Epithelial cell of esophagus (primary cell): ENCODE measurements at places on chromosomes 3 and 15.

DNA sequence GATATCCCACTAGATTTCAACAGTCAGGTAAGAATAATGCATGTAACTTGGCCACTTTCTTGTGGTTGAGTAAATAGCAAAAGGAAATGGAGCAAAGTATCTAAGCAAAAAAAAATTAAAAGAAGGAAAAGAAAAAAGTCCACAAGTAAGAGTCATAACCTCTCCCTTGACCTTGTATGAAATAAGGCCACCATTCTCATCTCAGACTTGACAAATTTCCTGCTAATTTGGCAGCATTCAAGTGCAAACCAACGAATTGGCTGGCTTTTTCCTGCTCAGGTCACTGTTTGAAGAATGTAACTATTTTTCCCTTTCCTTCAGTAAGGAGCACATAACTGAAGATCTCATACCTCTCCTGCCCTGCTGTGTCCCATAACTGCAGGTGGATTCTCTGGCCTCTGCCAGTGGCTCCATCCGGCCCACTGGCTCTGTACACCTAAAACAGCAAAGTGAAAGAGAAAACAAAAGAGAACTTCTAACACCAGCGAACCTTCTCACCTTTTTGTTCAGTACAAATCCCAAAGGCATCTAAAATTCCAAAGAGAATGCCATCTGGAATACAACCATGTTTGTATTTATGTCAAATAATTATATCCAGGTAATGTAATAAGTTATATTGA is 33.4 kb upstream of the RSL24D1 start:
- no peak for DNase-seq

- DNase-seq = no peak
Measured at GRCh38 chr3:187932530-187932929, 187.3 kb upstream of the BCL6 start.

DNA sequence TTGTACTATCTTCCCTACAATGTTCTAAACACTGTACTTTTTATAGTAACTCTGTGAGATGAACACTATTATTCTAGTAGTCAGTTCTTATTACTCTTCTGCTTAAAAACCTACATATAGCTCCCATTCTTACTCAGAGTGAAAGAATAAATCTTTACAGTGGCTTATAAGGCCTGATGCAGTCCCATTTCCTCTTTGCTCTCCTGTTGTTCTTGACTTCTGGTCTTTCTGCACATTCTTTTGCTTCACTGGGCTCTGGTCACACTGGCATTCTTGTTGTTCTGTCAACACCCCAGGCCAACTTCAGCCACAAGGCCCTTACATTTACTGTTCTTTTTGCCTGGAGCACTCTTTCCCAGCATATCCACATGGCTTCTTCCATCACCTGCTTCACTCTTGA is 58.2 kb upstream of the TP63 start:
- no peak for DNase-seq

GRCh38 chr3:64228110-64228509 is 2.8 kb upstream of the PRICKLE2 start:
- no peak for DNase-seq

DNA sequence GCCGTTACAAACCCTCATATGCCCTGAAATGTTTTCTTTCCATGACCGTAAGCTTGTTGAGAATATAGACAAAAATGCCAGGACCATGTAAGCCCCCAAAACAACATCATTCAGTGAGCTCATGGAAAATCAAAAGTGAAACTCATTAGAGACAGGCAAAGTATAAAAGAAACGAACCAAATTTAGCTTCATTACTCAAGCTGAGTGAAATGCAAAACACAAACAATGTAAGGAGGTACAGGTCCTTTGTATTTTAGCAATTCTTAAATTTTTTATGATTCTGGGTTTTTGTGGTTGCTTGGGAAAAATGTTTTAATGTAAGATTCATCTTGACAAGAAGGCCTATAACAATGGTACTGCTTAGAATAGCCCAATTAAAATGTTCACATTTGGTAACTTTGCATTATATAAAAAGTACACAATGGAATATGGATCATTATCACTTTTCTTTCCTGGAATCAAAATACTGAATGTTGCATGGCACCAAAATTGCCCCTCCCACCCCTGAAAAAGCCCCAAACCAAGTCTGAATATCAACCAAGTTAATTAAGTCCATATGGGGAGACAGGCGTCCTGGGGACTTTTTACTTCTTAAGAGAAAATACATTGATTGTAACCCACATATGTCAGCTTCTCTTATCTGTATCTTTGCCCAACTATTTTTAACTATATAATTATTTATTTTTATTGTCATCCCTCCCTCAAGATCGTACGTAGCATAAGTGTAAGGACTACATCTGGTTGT is 247.7 kb upstream of the CDIN1 start:
- DNase-seq = no peak

GRCh38 chr3:115099986-115100571 is 47.0 kb downstream of the ZBTB20 start:
- peak; percentile 36 for DNase-seq

- peak; percentile 73 for DNase-seq
Measured at GRCh38 chr15:56496635-56497034, 31.7 kb upstream of the MNS1 start.

- peak; percentile 76 for DNase-seq
Measured at GRCh38 chr3:24185738-24186384, 240.8 kb downstream of the NR1D2 start.

GRCh38 chr3:109478614-109479013 is 141.3 kb upstream of the DPPA4 start:
- DNase-seq = no peak

- DNase-seq = no peak
Measured at GRCh38 chr3:43273416-43273815, 12.9 kb upstream of the SNRK start.

DNA sequence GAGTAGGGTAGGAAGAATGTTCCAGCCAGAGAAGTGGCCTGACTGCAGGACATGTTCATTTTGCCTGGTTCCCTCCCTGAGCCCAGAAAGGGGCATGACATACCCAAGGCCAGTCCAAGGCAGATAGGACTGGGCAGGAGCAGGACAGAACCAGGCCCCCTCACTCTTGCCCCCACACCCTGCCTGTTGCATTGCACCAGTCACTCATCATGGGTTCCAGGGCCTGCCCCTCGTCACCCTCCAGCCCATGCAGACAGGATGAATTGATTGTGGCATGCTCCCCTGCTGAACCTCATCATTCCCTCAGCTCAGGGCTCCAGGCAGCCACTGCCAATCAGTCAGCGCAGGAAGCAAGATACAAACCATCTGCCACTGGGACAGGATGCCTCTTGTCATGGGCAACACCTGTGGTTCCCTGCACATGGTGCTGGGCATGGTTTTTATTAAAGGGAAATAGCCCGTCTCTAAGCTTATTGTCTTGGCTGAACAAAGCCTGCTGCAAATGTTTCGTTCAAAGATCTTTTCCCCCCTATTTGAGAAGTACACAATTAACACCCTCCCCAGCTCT is 48.9 kb downstream of the RASGRF1 start:
- no peak for DNase-seq

GRCh38 chr3:111106993-111107661 is 35.5 kb downstream of the NECTIN3 start:
- no peak for DNase-seq

DNA sequence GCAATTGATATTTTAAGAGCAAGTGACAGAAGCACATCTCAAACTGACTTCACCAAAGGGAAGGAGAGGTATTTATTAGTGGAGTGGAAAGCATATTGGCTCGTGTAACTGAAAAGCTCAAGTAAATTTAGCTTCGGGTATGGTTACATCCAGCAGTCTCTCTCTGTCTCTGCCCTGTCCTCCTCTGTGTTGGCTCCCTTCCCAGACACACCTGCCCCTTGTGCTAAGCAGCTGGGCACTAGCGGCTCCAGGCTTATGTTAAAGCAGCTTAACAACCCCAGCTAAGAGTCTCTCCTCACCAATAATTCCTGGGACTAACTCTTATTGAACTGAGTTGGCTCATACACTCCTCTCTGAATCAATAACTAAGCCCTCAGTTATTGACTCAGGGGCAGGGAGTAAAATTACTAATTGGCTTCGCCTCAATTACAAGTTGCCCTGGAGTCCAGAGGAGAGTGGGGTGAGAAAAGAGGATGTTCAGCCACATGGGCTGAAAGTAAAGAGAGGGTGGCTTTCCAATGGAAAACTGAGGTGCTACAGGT is 12.8 kb upstream of the SH3BP5 start:
- DNase-seq = no peak

DNA sequence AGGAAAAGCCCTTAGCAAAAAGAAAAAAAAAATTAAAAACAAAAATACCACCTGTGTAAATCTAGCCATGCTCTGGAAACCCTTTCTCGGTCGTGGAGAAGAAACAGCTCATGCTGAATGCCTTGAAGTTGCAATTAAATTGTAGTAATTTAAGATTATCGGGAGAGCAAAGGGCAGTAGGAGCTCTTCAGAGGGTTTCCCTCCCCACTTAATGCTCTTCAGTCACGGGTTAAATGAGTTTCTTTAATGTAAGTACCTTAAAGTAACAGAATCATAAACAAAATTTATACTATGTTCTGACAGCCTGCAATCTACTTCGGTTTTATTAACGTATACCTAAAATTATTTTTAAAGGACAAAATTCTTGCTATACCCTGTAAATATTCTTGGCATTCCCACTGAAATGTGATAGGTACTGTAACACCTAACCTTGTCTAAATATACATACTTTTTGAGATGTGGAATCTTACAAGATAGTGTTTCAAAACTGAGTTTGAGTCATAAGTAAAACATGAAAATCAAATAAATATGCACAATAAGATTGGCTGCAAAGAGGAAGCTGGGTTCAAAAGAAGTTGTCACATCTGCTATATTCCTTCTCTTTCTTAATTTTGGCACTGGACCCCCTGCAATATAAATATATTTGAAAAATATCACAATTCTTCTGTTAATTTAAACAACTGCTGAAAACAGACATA is 5.3 kb downstream of the FOXP1 start:
- DNase-seq = peak; percentile 42

GRCh38 chr3:24616110-24616829 is 121.6 kb upstream of the THRB start:
- peak; percentile 21 for DNase-seq

- DNase-seq = no peak
Measured at GRCh38 chr15:75685195-75685594, 27.5 kb downstream of the CSPG4 start.

- peak; percentile 48 for DNase-seq
Measured at GRCh38 chr15:48899793-48900192, 21.9 kb downstream of the EID1 start.

DNA sequence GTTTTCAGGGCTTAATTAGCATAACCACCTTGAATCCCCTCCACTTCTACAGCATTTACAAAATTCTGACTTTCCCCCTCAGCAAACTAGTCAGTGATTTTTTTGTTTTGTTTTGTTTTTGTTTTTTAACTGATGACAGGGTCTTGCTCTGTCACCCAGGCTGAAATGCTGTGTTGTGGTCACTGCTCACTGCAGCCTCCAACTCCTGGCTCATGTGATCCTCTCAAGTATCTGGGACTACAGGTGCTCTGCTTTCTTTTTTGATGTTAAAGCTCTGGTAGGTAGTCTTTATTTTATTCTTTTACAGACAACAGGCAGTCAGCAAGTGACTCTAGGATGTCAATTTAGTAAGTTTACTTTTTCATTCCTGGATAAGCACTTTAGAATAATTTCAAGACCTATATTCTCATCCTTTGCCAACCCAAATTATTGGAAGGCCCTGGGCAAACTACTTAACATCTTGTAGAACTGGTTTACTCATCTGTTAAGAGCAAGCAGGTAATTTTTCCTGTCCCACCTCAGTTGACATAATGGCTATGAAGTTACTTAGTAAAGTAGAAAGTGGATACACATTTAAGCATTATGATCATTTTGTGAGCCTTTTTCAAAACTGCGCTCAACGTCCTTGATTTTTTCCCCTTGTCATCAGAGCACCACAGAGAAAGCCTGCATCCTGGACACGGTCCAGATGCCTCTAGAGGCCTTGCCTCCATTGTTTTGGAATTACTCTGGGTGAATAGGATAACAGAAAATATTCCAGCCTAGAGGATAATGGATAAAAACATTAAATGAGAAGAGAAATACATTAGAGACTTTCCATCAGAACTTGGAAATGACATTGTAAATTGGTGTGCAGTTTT is 69.9 kb upstream of the NDUFB4 start:
- DNase-seq = peak; percentile 16

DNA sequence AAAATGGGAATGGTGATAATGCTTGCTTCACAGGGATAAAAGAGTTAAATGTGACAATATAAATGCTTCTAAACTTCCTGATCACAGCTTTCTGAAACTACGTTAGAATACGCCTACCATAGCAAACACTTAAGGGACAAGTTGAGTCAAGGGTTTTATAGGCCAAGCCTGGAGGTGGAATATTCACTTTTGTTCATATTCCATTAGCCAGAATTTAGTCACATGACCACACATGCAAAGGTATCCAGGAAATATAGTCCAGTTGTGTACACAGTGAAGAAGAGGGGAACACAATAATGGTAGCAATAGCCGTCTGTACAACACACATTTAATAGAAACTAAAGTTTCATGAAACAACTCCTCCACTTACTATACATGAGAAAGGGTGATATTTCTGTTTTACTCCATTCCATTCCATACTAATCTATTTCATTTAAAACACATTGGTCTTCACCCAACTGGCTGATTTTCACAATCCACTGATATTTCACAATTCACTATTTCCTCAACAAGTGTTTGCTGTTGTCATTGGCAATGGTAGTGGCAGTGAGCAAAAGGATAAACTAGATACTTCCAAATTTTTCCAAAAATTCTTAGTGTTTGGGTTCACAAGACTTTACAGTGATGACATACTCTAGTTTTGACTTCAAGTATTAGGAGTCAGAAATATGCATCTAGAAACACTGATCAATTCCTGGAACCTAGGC is 270.9 kb downstream of the ERC2 start:
- DNase-seq = no peak

DNA sequence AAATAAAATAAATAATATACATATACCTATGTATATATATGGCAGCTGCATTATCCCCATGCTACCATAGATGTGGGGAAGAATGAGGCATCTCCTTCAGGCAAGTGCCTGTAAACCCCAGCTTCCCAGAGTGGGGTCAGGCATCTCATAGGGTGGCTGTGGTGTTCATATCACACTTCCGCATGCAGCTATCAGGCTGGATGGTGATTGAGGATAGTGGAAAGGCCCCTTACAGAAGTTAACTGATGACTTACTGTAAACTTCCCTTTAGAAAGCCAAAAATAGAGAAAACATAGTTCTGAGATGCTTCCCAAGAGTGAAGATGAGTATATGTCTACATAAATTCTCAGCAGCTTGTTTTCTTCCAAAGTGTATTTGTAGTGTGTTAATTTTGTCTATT is 3.5 kb upstream of the PP2D1 start:
- no peak for DNase-seq

DNA sequence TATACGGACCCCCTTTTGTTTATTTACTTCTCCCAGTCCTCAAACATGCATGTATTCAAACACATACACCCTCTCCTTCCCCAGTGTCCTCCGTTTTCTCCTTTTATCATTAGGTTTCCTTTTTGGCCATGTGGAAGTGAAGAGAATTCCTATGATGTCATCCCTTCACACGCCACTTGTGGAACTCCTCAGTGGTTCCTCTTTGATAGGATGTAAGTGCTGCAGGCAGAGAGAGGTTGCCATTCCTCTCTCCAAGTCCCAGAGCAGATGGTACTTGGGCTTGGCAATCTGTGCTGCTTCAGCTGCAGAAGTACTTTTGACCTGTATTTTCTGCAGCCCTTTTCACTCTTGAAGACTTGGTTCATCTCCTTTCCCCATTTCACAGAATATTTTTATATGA is 32.9 kb upstream of the CRTC3 start:
- no peak for DNase-seq
